ENCODE measurements at places on chromosomes 7 and 10.

DNA sequence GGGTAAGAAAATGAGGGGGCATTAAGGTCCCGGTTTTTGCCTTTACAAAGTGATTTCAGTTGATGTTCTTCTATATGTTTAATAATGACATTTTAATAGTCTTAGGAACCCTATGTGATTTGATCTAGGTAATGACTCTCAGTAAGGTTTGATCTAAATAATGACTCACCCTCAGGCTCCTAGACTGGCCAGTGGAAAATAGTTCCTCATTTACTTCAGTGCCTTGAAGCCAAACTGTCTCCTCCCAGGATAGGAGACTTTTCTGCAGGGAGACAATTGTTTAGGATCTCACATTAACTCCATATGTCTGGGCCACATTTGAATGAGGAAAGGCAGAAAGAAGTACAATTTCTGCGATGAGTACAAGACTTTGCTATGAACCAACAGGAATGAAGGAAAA is 1331.9 kb downstream of the XPNPEP1 start:
- no peak for DNase-seq

DNA sequence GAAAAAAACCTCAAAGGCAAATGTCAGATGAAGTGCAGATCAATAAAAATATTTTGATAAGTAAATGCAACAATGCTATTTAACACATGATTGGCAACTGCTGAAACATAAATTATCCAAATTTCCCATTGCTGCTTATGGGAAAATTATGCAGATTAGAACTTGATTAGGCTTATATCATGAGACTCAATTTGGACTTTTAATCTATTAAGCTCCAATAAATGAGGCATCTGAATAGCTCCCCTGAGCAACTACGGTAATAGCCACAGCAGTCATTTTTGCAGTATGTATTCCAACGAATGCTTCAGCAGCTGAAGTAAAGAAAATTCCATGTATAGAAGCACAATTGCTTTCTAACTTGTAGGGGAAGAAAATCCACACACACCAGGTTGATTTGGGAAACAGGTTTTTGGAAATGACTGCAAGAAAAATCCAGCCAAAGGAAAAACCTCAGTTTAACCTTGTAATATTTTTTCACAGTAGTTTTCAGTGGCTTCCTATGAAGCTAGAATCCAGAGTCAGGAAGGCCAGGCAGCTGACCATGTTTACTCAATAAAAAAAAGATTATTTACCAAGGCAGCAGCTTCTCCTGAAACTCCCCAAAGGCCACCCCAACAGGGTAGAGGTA is 716.1 kb downstream of the KCNMA1 start:
- DNase-seq, result no peak

DNA sequence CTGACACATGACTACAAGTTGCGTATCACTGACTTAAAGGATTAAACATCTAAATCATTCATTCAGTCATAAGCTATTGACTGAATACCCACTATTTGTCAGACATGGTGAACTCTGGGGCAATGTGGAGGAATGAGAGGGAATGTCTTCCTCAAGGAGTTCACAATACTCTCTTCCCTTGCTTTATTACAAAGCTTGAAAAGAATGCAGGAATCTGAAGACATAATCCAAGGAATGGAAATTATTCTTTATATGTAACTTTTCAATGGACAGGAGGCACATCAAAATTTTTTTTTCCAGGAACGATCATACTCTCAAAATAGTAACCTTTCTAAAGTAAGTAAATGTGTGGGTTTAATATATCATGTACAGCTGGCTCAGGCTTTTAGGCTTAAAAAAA is 111.9 kb downstream of the ATXN7L1 start:
- no peak for DNase-seq

- no peak for DNase-seq
These were observed 105.8 kb downstream of the BMPER start for GRCh38 chr7:34011017-34011695.

DNA sequence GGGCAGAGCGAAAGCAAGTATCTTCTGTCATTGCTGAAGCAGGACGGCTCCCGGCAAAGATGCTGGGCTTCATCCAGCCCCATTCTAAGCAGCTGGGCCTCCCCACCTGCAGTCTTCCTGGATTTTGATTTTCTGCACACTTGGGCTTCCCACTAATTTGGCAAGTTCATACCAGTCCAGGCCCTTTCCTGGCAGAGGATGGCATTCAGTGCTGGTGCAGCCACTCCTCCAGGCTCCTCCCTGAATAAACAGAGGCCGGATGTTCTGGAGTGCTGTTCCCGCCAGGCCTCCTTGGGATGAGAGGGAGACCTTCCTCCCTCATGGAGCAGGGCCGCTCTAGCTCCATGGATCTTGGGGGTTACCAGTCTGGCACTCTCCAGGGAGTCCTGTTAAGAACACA is 3.4 kb downstream of the BAG3 start:
- no peak for DNase-seq

GRCh38 chr7:151520419-151521261 is 945 bp upstream of the RHEB start:
- DNase-seq, result peak; percentile 40

GRCh38 chr7:12647364-12648219 is 39.8 kb upstream of the ARL4A start:
- no peak for DNase-seq

DNA sequence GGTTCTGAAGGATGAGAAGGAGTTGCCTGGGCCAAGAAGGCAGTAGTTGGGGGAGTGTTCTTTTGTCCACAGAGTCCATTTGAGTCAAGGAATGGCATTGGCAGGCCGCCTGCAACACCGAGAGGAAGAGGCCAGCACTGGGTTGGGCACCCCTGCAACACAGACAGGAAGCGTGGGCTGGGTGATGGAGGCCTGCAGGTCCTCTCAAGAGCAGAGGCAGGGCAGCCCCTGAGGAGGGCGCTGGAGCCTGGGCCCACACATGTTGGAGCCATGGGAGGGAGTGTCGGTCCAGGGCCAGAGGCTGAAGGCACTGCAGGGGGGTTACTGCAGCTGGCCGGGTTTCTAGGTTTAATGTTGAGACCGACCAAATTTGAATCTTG is 137.3 kb downstream of the PTPN20 start:
- peak; percentile 32 for DNase-seq

GRCh38 chr7:71543396-71543795 is 411.5 kb downstream of the GALNT17 start:
- DNase-seq, result no peak

DNA sequence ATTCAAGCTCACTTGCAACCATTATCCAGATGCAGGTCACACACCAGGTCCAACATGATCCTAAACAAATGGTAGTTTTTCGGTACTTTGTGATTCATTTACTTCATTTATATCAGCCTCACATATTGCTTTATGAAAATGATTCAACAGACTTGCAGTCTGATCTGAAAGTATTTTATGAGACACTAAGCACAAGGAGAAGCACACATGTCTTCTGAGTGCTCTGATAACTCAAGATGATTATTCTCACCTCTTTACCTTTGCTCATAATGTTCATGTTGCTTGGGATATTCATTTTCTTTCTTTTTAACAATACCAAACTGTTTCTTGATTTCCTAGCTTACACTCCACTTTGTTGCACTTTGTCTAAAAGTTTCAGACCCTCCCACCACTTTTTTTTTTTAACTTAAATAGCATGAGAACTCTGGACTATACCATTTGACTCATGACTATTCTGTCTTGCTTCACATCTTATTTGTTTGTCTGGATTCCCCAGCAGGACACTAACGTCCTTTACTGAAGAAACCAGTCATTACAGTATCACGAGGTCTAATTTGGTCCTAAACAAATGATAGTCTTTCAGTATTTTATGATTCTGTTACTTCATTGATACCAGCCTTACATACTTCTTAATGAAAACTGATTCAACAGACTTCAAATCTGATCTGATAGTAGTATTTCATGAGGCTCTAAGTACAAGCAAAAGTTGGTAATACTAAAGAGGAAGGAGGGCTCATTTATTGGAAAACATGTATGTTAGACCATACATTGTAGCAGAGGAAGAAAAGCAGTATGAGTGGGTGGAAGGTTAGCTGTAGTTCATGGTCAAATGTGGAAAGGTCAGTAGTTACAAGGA is 171.8 kb upstream of the AHR start:
- no peak for DNase-seq

- DNase-seq, result peak; percentile 11
These were observed 33.3 kb downstream of the DNAJB12 start for GRCh38 chr10:72321248-72322029.

DNA sequence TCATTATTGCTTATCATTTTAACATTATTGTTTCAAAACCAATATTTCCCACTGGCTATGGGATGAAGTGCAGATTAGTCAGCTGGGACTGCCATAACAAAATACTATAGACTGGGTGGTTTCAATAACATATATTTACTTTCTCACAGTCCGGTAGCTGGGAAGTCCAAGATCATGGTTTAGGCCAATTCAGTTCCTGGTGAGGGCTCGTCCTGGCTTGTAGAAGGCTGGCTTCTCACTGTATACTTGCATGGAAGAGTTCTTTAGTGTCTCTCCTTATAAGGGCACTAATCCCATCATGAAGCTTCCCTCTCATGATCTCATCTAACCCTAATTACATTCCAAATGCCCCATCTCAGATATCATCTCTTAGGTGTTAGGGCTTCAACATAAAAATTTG is 101.3 kb downstream of the CHRM2 start:
- no peak for DNase-seq

GRCh38 chr10:34187201-34187600 is 627.9 kb downstream of the PARD3 start:
- DNase-seq, result no peak

- no peak for DNase-seq
These were observed 255.3 kb downstream of the DNAJB9 start for GRCh38 chr7:108824840-108825580.

DNA sequence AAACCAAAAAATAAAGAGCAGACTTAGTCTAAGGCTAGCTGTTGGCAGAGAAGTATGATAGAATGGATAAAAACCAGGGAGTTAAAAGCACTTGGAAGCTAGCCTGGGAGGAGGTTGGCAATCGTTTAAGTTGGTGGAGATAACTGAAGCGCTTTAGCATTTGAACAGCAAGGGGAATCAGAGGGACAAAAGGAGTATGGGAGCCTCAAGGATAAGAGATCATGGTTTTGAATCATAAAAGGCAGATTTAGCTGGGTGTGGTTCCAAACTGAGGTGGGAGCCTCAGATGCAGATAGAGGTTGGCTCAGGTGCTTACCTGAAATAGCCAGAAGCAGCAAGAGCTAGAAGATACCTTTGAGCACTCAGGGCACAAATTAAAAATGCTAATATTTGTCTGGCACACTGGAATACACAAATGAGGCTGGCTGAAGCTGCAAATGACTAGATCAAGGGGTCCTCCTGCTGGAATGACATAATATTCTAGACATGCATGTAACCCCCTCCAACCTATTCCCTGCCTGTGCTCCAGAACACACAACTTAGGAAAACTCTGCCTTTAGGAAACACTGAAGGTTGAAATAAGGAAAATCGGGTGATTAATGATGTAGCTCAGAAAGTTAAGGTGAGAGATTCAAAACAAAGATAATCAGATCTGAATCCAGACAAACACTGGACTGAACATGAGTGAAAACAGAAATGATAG is 372.3 kb upstream of the LRRN3 start:
- DNase-seq, result no peak

GRCh38 chr10:117373823-117374505 is 1.3 kb downstream of the PDZD8 start:
- peak; percentile 44 for DNase-seq

- DNase-seq, result no peak
These were observed 565 bp upstream of the INA start for GRCh38 chr10:103276251-103276895.

- no peak for DNase-seq
These were observed 83.8 kb downstream of the CDK13 start for GRCh38 chr7:40033826-40034225.

DNA sequence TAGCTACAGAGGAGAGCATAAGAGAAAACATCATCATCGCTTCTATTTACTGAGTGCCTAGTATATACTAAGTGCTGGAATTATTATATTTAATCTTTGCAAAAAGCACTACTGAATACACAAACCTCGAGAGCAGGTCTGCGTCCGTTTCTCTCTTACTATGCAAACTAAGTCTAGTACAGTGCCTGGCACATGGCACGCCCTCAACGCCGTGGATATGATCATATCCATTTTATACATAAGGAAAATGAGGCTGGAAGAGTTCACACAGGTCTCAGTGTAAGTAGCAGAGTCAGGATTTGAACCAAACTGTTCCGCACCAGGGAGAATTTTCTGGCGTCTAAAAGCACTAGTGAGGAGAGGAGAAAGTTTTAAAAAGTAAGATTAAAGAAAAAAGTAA is 17.6 kb downstream of the MXI1 start:
- no peak for DNase-seq

- DNase-seq, result no peak
These were observed 84.0 kb downstream of the ARL4A start for GRCh38 chr7:12771378-12771877.

GRCh38 chr10:69400936-69401335 is 15.8 kb downstream of the TACR2 start:
- DNase-seq, result no peak

DNA sequence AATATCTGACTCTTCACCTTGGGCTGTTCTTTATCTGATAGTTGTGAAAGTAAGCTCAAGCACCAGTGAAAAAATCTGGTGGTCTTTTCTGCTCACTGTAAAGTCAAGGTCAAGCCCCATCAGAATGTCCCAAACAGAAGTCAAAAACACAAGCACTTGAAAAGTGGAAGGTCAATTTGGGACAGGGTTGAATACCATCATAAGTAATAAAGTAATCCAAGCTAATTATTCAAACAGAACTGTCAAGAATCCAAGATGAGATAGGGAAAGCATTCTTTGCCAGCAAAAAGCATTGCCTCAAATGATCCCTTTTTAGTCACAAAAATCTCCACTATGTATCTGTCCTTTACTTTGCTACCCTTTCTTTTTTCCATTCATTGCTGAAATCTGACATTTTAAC is 430.1 kb upstream of the NPVF start:
- no peak for DNase-seq

DNA sequence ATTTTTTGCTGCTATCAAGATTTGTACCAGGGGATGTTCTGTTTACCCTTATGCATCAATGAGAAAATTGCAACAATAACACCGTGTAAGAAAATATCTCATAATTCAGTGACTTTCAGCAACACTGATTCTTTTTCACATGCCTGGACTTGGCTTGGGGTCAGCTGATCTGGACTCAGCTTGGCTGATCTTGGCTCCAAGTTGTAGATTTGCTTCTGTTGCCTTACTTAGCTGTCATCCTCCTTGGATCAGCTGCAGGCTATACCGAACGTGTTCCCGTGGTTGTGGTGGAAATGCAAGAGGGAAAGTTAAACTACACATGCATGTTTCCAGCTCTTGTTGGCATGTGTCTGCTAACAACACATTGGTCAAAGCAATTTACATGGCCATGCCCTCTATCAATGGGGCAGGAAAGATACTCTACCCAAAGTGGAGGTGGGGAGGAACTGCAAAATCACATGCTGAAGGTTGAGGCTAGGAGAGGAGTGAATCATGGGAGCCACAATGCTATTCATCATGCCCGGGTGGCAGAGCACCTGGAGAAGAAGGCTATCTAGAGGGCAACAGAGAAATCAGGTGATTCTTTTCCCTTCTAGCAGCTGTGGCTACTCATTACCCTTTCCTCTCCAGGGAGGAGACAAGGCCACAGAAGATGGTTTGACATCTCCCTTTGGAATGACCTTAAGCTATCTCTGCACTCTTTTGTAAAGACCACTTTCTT is 1276.3 kb upstream of the AUTS2 start:
- DNase-seq, result no peak

- DNase-seq, result no peak
These were observed 237.4 kb upstream of the AOAH start for GRCh38 chr7:36961693-36962092.

- no peak for DNase-seq
These were observed 494.4 kb downstream of the TCERG1L start for GRCh38 chr10:130817046-130817624.
